Ureter (tissue), 1 donor: ENCODE measurements at places on chromosomes 12 and 14. TPM values are rescaled to one million over a fixed set of nuclear protein-coding genes. Genes with fewer than 3 reads are reported as not detected.
A peak's percentile ranks its signal among the peaks of the same experiment; 100 is the strongest.

- no peak for DNase-seq
Measured at GRCh38 chr12:26452511-26452910, 257.1 kb downstream of the SSPN start.

GRCh38 chr12:90455756-90456155 lies 499.2 kb downstream of the CCER1 start:
- no peak for DNase-seq

DNA sequence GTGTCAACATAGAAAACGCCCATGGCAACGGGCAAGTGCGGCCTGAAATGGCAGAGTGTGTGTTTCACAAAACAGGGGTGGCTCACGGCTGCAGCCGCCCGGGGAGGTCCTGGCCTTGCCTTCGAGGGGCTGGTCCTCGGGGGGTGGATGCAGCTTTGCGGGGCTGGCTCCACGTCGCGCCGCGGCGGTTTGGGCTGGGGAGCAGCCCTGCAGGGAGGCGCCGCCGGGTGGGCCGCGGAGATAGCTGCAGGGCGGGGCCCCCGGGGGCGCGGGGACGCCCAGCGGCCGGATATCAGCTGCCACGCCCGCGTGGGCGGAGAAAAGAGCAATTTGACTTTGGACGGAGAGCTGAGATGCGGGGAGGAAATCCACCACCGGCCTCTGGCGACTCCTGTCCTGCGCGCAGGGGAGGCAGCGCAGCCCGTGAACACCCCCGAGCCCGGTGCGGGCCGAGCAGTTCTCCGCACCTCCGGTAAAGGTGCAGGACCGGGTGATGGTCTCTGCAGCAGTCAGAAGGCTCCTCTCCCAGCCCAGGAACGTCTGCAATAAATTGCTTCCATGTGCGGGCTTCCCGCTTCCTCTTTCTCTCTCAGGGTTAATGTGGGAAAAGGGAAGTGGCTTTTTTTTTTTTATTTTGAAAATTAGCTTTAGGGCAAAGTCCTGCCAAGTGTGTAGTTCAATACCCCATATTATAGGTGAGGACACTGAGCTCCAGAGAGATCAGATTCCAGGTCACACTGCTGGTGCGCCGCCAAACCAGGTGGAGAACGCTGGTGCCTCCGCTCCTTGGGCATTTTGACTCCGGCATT lies 110.5 kb downstream of the ARF6 start:
- peak; percentile 89 for DNase-seq

The MMAB gene
- total RNA-seq: 65.8 TPM

DNA sequence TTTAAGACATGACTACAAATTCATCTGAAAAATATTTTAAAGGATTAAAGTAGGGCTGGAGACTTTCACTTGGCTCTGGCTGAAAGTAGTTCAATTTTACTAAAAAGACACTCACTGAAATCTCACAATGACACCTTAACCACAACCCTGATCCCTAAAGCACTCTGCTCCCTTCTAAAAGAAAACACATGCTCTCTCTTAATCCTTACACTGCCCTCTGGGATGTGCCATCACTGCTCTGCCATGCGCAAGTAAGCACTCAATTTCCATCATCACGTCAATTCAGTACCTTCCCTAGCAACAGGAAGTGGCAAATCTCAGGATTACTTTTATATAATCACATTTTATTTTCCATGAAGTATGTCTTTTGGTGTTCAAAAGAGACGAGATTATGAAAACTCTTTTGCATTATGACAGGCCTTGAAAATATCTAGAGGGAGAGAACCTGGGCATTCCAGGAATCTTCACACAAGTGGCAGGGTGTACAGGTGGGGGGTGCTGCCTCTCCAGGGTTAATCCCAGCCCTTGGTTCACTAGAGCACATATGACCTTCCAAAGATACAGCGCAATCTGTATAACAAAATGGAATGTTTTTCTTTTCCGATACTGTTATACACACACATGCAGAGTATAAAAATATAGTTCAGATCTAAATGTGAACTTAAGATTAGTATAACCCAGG lies 7.3 kb downstream of the ATG14 start:
- no peak for DNase-seq

DNA sequence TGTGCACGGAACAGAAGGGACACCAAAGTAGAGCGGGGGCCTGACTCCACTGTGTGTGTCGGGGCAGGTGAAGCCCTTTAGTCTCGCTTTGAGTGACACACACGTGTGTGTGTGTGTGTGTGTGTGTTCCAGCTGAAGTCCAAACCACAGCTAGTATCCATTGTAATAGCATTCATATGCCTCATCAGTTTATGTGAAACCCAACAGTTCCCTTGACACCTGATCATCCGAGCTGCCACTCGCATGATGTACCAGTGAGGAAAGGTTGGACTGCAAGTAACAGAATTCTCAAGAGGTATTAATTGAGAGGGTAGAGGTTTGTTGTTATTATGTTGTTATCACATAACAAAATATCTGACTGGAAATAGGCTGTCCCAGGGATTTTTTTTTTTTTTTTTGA lies 16.4 kb downstream of the CCDC63 start:
- DNase-seq: no peak

DNA sequence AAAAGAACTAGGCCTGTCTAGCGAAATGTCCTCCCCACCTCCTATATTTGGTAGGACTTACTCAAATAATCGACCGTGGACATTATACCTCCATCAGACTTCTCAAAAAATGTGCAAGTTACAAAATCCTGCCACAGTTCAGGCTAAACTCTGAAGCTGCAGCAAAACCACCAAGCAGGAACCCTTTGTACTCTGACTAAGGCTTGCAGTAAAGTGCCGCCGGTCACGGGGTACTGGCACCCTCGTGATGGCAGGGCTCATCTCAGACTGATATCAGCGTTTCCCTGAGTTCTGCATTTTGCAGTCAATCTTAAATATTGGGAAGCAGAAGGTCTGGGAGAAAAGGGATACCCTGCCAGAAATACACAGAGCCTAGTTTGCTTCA lies 17.1 kb downstream of the SLC11A2 start:
- DNase-seq: peak; percentile 69

DNA sequence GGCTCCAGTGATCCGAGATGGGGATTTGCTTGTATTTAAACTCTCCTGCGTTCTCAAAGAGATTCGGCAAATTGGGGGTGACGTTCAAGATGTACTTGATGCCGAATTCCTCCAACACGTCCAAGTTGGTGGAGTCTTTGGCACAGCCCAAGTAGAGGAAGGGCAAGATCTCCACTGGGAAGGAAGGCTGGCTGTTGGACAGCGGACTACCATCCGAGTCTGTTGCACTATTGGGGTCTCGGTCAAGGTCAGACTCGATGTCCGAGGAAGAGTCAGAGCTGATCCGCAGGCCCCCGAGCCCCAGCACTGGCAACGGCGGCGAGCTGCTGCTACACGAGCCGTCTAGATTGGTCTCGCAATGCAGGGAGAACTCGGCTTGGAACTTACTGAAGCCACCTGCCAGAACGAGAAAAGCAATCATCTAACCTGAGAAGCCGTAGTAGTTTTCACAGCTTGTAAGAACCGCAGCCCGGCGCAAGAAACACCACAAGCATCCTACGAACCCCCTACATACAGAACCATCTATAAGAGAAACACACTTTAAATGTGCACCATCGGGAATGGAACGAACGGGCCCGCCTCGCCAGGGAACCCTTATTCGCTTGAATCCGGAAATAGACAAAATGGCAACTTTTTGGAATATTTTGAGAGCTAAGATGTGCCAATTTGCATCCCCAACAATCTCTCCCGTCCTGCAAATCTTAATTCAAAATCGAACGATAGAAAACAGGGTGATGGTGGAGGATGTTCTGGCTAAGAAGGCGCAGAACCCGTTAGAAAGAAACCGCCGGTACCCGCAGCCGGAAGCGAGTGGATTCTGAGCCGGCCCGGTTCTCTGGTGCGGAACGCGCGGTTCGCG lies 1.4 kb downstream of the DUSP6 start:
- no peak for DNase-seq

- peak; percentile 36 for DNase-seq
Measured at GRCh38 chr12:131123817-131124216, 170.1 kb downstream of the ADGRD1 start.

- no peak for DNase-seq
Measured at GRCh38 chr12:122732170-122732569, 1.5 kb upstream of the HCAR1 start.

DNA sequence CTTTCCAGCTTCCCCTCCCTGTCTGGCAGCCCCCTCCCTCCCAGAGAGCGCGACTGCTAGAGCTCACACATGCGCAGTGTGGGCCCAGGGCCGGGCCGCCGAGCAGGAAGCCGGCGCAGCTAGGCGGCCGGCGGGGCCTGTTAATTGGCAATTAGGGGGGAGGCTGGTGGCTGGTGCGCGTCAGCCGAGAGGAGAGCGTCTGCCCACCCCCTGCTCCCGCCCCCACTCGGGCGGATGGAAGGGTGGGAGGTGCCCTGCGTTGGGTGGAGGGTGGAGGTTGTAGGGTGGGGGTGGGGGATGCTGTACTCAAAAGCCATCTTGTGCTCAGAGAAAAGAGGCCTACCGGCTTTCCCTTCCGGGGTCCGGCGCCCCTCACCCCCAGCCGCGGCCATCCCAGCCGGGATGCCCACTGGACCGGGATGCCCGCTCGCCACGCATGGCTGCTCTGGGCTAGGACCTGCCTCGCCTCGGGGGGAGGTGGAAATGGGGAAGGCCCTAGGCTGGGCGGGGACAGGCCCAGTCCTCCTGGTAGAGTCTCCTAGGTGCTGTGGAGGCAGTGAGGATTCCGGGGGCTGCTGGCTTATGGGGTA lies 9.2 kb downstream of the HOXC8 start:
- peak; percentile 77 for DNase-seq
